T-helper 9 cell (primary cell): ENCODE measurements at places on chromosomes 6 and 20.

GRCh38 chr6:130674604-130675003, 152.6 kb upstream of the SMLR1 start:
- DNase-seq = no peak

DNA sequence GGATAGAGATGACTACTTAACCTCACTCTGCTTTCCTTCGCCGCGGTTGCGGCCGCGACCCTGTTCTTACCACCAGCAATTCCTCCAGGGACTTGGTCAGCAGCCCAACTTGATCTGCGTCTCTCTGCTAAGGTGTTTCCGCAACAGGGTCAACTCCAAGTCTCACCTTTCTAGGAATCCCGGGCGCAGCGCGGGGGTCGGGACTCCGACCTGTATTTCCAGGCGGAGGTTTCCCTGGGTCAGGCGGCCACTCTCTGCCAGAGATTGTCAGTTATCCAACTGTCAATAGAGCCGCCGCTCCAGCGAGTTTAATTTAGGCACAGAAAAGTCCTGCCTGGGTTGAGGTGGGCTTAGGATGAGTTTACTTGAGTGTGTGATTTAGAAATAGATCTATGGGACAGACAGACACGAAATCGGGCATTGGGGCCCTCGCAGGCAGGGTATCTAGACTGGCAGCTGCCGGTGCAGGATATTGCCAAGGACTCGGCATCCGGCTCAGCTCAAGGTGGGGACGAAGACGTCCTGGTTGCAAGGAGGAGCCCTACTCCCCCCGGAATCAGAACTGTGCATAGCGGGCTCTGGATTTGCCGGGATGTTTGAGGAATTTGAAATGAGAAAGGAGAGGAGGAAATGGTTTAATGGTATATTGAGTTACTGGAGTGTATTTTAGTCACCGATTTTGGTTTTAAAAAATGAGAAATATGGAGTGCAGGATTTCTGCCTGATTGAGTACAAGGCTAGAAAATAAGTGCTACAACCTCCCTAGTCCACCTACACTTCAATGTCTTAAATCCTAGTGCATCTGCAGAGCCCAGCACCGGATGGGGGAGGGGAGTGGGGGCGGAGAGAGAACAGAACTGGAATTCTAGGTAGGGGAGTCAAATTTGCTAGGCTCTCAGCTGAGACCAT, 23.7 kb downstream of the POM121L2 start:
- DNase-seq = no peak

- DNase-seq = no peak
These were observed 16.4 kb upstream of the CCDC28A start for GRCh38 chr6:138757136-138757535.

GRCh38 chr6:87716928-87717614, 15.0 kb upstream of the AKIRIN2 start:
- DNase-seq = no peak

GRCh38 chr20:61454053-61454452, 202.0 kb downstream of the CDH4 start:
- no peak for DNase-seq

- DNase-seq = no peak
These were observed 27.0 kb upstream of the RNF144B start for GRCh38 chr6:18360188-18360587.

- DNase-seq = no peak
These were observed 309.5 kb upstream of the PRND start for GRCh38 chr20:4412216-4412615.

DNA sequence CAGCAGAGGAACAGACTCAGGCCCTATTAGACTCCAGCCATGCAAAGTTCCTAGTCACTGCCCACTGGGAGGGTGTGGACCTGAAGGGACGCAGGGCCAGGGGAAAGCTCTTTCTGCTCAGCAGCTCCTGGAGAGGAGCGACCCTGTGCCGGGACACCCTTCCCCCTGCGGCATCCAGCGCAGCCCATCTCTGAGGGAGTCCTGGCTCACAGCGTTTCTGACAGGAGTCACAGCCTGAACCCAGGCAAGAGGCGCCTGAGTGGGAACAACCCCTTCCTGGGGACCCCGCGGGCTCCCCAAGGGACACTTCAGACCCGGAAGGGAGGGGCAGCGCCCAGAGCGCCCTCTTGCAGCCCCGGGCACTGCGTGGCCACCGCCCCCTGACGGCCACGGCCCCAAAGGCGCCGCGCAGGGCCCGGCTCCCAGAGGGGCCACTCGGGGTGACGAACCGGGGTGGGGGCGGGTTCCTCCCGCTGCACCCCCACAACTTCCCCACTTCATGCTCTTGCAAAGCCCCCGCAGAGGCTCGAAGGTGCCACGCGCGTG, 862 bp downstream of the UCKL1 start:
- DNase-seq = no peak

DNA sequence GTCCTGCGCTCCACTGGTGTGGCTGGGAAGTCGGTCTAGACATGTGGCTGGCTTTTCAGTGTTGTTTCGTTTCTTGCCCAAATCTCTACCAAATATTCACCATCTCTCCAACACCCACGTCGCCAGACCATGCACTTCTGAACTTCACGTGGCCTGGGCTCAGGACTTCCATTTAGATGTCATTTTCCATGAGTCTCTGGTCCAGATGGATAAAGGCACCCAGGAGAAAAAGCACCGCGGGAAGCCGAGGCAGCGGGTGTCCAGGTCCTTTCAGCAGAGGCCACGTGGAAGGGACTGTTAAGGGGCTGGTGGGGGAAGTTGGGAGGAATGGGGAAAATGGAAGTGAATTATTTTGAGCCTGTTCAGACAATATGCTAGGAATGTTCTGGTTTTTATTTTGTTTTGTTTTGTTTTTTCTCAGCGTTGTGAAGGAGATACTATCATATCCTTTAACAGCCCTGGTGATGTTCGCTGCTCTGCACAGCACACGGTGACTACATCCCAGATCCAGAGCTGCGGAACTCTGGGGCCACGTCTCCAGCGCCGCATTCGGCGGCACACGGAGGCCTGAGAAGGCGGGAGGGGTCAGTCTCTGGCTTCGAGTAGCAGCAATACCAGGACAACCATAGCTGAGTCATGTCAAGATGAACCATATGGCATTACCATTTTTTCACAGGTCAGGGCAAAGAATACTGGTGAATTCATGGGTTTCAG, 230.3 kb downstream of the THBS2 start:
- no peak for DNase-seq

GRCh38 chr6:117317261-117317660, 51.9 kb downstream of the VGLL2 start:
- DNase-seq = no peak

DNA sequence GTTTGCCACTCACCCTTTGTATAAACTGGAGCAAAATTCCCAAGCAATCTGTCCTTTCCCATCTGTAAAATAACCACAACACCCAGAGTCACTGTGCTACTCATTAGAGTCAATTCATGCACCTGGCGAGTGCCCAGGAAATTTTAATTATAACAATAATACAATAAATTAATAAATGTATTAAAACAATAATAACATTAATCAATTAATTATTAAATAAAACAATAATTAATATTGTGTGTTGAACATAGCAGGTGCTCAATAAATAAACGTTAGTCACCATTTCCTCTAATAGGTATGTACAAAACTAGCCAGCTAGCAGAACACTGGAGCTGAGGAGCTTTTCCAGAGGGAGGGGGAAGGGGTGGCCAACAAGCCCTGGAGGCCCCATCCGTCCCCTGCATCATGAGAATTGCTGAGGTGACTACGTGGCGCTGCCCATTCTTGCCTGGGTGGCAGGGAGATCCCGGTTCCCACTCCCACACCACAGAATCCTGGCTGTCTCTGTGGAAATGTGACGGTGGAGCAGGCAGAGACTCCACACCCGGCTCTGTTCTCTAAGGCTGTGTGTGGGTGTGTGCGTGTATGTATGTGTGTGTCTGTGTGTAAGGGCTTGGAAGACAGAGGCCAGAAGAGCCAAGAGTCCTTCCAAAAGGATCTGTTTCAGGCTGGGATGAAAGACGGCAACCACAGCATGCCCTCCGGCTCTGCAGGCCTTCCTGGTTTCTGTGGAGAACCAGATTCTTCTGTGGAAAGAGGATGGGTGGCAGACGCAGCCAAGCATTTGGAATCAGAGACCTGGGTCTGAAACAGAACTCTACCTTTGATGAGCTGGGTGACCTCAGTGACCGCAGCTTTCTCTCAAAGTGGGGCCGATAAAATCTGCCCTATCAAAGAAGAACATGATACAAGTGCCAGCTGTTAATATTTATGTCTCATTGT, 18.8 kb upstream of the EZR start:
- no peak for DNase-seq

- no peak for DNase-seq
These were observed 10.9 kb upstream of the AKAP12 start for GRCh38 chr6:151228788-151229400.

GRCh38 chr6:147283460-147283859, 79.2 kb downstream of the STXBP5 start:
- DNase-seq = no peak

- no peak for DNase-seq
These were observed 8.4 kb upstream of the SNX14 start for GRCh38 chr6:85602100-85602499.

- DNase-seq = no peak
These were observed 36.3 kb downstream of the BMP5 start for GRCh38 chr6:55839080-55839479.

DNA sequence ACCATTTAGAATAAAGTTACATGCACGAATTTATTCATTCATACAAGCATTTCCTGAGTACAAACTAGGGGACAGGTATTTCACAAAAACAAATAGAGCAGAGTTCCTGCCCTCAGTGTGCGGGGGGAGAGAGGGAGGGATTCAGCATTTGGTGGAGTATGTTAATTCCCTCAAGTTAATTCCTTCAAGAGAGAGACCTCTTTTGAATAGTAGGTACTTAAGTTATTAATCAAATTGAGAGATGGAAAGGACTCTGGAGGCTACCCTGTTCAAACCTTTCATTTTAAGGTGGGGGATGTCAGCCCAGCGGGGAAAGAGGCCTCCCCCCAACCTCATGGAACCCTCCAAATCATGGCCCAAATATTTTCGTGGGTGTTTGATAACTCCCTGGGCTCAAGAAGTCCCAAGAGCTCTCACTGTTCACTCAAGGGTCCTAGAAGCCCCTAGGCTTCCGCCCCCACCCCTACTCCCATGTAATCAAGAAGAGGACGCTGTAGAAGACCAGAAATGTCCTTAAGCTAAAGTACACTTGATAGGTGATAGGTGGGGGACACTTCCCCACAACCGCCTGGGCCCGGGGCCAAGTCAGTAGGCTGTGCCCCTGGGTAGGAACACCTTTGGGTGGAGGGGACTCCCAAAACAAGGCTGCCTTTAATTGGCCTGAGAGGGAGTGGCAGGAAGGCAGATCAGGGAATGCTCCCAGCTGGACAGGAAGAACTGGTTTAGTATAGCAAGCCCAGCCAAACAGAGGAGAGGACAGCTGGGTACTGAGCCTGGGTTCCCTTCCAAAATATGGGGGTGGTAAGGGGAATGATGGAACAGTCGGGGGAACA, 2.9 kb downstream of the SDC4 start:
- no peak for DNase-seq
